Myocyte (in vitro differentiated cells): ENCODE measurements at places on chromosomes 11 and 22. TPM values are rescaled to one million over a fixed set of nuclear protein-coding genes. Genes with fewer than 3 reads are reported as not detected.
A peak's percentile ranks its signal among the peaks of the same experiment; 100 is the strongest.

- DNase-seq: no peak
Observed at GRCh38 chr22:48320048-48320682, 1507.5 kb downstream of the BRD1 start.

DNA sequence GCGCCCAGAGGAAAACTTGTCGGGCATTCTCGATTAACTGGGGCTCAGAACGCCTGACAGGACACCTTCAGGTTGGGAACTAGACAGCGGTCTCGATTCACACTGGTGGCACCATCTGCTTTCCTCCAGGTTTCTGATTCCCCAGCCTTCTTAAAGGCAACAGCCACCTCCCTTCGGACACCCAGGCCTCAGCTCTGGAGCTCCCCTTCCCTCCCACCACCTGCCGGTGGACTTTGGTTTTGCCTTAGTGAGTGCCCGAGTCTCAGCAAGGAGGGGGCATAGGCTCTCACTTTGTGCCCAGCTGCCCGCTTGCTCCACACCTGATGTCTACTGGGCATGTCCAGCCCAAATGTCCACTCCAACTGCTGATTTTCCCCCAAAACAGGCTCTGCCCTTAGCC lies 110.4 kb upstream of the PARVA start:
- peak; percentile 7 for DNase-seq

DNA sequence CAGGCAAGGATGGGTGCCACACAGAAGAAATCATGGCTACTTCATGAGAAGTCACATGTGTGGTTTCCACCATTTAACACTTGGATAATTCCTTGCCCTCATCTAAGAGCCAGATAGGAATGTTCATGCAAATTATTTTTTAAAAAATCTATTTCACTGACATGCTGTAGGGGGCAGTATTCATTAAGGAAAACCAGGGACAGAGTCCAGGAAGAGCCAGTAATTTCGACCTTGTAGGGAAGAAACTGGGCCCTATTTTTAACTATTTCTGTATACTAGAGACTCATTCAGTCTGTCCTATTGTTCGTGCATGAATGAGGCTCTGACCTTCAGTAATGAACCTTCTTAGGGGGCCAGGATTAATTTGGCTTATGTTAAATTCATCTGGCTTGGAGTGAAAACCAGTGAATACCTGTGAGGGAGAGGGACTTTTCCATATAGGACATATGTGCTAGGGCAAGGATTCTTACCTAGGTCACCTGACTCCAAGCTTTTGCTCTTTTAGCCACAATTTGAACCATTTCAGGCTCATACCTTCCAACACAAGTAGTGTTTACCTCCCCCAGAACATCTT lies 192.7 kb downstream of the NAV2 start:
- peak; percentile 51 for DNase-seq

OR6M1 gene
- not detected in 2 replicates for total RNA-seq

DNA sequence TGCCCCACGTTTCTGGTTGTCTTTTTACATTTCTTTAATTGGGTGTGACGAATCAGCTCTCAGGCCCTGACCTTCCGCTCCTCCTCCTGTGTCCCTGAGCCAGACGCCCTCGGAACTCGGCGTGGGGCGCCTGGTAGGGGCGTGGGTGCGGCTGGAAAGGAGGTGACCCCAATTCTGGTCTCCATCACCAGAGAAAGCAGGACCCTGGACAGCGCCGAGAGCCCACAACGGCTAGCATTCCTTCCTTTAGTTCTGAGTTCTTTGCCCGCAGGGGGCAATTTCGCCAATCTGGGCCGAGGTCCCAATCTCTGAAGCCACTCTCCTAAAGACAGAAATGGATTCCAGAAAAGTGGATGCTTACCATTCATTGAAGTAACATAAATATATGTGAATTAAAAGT lies 11.7 kb upstream of the RBMXL2 start:
- no peak for DNase-seq

DNA sequence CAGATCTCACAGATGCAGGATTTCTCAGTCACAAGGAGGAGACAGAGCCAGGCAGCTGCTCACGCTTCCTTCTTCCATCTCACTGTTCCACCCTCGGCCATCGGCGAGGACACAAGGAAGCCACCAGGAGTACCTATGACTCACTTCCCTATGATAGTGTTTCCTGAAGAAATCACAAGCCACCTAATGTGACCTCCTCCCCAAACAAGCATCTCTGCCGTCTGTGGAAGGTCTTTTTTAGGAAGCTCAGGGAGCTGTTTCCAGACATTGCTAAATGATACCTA lies 672.7 kb downstream of the TBC1D22A start:
- no peak for DNase-seq

TMEM86A gene
- total RNA-seq: 11.6 and 12.9 TPM in 2 replicates

DNA sequence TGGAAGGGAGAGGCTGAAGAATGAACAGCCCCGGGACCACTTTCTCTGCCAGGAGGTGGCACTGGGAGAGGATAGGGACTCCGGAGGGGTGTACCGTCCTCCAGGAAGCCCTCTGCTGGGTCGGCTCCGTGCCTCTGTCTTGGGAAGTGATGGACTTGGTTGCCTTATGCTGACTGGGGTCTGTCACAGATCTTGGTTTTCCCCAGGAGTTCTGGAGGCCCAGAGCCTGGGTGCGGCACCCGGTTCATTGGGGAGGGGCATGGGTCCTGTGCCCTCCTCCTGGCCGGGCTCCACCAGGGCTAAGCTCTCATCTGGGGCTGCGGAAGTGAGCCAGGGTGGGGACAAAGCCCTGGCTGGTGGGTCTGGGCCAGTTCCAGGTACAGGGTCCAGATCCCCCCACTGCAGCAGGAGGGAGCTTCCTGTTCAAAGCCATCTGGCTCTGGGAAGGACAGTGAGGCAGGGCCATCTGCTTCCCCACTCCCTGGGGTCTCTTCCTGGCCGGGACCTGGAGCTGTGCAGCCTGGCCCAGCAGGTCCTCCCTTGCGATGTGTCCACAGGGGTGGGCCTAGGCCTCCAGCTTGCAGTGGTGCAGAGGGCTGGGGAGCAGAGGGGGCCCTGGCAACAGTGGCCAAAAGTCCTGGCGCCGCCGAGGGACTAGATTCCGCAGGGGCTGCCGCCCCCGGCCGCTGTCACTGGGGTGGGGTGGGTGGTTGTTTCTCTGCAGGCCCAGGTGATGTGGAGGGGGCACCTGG lies 1.1 kb upstream of the AP2A2 start:
- no peak for DNase-seq

CCDC117 gene
- total RNA-seq: 35.1 and 37.1 TPM in 2 replicates
